NCI-H1930 (cell line): ENCODE measurements at places on chromosomes 16 and 17.

GRCh38 chr17:58094118-58094517 lies 10.9 kb downstream of the DYNLL2 start:
- no peak for DNase-seq

DNA sequence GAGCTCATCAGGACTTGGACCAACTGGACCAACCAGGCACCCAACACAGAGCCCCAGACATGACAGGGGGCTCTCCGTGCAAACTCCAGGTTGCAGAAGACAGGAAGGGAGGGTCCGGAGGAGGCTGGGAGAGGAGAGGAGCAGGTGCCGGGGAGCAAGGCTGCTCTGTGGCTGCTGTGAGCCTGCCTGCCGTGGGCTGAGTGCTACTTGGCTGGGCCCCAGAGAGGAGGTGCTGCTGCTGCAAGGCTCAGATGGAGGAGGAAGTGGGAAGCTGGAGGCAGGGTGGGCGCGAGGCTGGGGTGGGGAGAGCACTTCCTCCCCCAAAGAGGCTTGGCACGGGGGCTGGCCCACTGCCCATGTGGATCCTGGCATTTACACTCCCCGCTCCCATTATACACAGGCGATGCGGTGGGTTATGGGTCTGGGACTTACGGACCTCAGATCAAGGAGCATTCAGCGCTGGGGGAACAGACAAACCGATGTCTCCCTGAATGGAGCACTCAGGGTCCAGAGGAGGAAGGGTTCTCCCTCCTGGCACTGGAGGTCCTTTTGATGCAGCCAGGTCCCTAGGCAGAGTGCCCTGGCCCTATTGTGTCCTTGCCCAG lies 15.9 kb downstream of the EPOP start:
- DNase-seq: no peak

- DNase-seq: peak; percentile 69
Observed at GRCh38 chr17:6831661-6832263, at the start of gene TEKT1. Gene TEKT1, minus strand, starts transcription at chr17:6831729. Its CDS starts 1,353 bp downstream, at chr17:6830376.

- DNase-seq: no peak
Observed at GRCh38 chr16:47046726-47047523, 73.5 kb upstream of the DNAJA2 start.

GRCh38 chr17:48588528-48588927 lies 1.5 kb downstream of the HOXB3 start:
- DNase-seq: no peak

- DNase-seq: no peak
Observed at GRCh38 chr16:569445-570254, at the start of gene PIGQ. Gene PIGQ, plus strand, starts transcription at chr16:569968. Its CDS starts 4,107 bp downstream, at chr16:574075.

DNA sequence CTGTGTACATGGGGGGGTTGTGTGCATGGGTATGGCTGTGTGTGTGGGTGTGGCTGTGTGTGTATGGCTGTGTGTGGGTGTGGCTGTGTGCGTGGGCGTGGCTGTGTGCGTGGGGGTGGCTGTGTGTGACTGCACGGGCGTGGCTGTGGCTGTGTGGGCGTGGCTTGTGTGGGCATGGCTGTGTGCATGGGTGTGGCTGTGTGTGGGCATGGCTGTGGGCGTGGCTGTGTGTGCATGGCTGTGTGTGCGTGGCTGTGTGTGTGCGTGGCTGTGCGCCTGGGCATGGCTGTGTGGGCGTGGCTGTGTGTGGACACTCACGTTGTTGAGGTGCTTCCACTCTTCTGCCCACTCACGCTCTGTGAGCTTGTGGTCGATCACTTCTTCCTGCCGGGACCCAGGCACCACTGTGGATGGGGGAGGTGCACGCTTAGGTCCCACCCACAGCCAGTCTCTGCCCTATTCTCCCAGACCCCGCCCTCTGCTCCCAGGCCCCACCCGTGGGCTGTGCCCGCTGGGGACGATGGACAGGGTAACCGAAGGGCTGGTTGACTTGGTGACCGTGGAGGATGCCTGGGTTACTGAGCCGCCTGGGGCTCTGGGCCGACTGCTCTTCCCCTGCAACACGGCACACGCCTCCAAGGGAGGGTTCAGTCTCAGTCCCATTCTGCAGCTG lies 16.0 kb upstream of the PABPN1L start:
- DNase-seq: no peak

DNA sequence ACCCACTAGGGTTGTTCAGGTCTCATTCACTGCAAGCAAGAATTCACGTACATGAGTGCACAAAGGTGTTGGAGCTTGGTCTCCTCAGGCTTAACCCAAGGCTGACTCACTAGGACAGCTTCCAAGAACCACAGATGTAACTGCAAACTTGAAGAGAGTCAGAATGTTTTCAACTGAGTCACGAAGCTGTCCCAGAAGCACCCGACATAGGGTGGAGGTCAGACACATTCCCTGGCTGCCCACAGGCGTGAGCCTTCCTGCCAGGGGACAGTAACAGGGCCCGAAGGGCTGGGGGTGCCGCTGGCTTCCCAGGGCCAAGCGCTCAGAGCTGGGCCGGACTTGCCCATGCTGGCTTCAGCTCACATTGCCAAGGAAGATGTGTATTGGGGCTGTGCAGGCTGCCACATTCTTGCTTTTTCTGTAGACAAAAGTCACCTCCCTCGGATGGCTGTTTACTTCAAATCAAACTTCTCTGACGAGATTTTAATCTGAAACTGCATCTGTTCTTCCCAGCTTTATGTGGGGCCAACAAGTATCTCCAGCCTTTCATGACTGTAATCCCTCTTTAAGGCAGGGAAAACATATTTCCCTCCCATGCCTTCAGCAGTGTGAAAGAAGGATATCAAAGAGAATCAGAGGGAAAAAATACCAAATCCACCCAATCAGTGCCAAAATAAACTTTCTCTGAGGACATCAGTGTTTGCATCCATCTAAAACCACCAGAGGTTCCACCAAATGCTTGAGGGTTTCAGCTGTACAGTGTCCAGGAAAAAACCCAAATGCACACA lies 14.3 kb downstream of the CMTM3 start:
- DNase-seq: no peak

DNA sequence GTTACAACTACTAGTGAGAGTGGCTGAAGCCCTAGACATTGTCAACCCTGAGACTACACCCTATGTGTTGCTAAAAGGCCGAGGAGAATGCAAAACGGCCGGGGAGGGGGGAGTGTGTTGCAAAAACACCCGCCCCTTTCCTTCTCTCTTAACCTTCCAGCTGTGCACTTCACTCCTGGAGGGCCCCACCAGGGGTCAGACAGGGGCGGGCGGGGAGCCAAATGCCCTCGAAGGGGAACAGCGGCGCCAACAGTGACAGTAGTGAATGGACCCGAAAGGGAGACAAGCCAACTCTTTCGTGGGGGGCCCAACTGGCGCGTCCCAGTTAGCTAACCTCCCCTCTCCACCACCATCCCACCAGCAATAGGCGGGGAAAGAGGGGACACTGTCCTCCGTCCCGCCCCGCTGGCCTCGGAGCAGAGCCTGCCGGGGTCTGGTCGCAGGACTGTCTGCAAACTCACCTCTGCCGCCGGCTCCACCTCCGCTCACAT lies 352 bp downstream of the MARF1 start:
- peak; percentile 71 for DNase-seq

DNA sequence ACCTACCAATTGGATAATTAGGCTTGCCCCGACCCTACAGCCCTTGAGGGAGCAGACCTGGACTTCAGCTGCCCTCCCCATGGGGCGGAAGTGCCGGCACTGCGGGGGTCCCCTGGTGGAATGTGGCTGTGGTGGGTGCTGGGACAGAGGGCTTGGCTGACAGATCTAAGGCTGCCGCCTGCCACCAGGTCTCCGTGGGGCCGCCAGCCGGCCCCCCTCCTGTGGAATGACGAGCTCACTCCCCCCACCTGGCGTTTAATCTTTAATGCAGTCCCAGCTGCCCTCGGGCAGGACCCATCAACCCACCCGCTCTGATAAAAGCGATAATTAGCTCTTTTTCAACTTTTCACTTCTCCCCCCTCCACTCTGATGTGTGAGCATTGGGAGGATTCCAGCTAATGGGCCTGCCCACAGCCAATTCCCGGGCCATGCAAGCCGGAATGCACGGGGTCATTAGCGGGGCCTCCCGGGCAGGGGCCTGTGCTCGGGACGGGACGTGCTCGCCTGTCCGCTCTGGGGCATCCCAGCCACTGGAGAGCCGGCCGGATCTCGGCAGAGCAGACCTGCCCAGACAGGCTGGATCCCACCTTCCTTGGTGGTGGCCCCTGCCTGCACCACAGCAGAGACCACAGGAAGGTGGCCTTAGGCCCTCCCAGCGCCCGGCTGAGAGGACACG lies 28.3 kb upstream of the GOSR2 start:
- no peak for DNase-seq

DNA sequence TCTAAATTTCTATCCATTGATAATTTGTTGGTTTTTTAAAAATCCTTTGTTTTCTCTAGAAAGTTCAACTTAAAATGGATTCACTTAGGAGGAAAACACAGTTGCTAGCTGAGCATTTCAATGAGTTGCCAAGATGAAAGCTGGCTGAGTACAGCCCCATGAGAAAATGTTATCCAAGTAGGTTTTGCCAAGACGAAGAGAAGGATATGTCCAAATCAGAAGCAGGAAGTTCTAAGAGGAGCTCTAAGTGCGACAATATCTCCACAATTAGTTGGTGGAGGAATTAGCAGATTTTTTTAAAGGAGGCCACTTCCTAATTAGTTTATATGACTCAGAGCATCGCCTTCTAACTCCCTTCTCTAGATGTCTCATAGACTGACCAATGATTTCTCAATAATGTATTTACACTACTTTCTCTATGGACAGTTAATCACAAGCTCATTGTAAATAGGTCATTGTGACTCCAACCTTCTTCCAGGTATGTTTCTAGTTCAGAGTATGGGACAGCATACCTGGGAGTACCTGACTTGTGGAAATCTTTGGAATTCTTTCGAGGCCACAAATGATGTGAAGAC lies 873.3 kb upstream of the SOX9 start:
- DNase-seq: no peak

DNA sequence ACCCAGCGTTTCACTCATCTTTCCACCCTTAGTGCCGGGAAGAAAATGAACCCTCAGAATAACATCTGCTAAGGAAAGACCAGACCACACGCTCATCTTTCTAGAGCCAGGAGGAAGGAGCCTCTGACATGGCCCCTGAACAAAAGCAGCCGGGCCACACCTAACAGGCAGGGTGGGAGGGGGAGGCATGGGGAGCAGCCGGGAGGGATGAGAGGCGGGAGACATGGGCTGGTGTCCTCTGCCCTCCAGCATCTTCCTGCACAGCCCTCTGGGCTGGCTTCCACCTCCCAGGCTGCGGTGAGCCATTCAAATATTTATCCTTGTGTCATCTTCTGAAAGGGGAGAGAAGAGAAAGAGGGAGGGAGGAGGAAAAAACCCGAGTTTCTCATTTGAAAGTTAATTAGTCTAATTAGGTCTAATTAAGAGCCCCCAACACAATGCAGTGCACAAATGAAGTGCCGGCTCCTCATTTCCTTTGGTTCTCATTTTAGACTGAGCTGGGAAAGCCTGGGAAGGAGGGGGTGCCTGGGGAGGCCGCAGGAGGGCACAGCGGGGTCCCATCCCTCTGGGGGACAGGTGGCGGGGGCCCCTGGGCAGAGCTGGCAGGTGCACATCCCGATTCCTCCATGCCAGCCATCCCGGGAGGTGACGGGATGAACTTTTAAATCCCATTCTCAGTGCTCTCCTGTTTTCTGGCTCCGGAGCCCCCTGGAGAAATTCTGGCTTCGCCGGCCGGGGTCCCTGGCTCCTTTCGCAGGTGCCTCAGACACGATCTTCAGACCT lies 90.5 kb downstream of the ENGASE start:
- no peak for DNase-seq

DNA sequence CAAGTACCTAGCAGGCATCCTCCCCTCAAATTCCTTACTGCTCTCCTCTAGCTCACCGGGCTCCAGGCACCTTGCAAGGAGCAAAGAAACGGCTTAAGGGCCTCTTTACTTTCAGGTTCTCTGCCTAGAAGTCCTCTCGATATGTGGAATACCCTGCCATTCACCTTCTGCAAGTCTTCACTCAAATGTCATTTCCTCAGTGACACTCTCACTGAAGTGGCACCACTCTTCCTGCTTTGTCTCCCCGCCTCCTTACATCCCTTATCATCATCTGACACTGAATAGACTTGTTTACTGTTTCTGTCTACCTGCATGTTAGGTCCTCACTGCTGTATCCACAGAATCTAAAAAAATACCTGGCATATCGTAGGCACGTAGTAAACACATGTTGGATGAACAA lies 947 bp downstream of the SLC7A6OS start:
- DNase-seq: no peak

DNA sequence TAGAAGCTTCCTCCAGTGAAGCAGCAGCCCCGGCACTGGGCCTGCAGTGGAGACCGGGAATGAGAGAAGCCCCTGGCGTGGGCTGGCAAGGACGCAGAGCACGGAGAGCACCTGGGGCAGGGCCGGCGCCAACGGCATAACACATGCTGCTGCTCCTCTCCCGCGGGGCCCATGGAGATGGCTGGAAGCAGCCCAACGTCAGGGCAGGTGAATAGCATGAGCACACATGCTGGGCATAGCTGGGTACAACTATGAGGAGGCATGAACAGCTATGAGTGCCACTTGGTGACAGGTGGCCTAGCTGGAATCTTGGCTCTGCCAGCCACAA lies 46.4 kb downstream of the IRF8 start:
- DNase-seq: no peak

DNA sequence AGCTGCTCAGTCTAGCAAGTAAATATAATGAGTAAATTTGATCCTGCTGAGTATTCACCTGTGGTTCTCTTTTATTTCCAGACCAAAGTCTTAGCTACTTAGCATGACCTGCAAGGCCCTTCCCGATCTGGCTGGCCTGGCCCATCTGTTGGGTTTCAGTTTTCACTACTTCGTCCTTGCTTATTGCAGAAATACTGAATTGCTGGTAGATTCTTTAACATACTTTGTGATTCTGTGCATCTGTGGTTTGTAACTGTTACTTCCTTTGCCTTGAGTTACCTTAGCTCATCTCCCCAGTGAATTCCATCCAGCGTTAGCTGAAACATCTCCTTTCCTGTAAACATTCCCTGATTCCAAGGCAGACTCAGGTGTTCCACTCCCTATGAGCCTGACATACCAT lies 131.1 kb downstream of the PHKB start:
- no peak for DNase-seq

DNA sequence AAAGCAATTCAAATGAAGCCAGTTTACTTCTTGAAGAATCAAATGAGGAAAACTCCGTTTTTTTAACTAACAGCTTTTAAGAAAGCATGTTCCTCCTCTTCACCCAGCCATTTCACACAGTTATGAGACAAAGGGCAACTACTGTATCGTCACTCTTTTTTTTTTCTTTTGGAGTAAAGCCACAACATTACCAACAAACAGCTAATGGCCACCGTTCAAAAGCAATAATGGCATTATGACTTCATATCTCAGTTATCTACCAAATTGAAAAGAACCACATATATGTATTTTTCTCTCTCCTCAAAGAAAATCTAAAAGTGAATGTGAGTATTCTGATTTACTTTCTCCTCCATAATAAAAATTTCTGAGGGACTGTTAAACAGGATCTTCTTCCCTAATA lies 14.5 kb downstream of the GRB2 start:
- no peak for DNase-seq

GRCh38 chr17:27356091-27356705 lies 62.3 kb downstream of the WSB1 start:
- DNase-seq: no peak

- no peak for DNase-seq
Observed at GRCh38 chr16:65667011-65667578, 545.2 kb upstream of the CDH11 start.

- peak; percentile 60 for DNase-seq
Observed at GRCh38 chr17:45131616-45132319, 547 bp downstream of the PLCD3 start.
